ENCODE measurements at places on chromosomes 3 and 15. TPM values are rescaled to one million over a fixed set of nuclear protein-coding genes. Genes with fewer than 3 reads are reported as not detected.

Gene NLGN1
- total RNA-seq = 8.7 TPM

Gene ECE2
- not detected for total RNA-seq

Gene DNAJC19
- 27.8 TPM for total RNA-seq

Gene HRG
- under 0.01 TPM for total RNA-seq

Gene HHLA2
- not detected for total RNA-seq

Gene ZNF774
- total RNA-seq = 1.1 TPM

Gene CLDN16
- under 0.01 TPM for total RNA-seq

Gene OR5K2
- total RNA-seq = not detected

Gene PLSCR5
- total RNA-seq = not detected

Gene NAA80
- 1.7 TPM for total RNA-seq

Gene SPINK8
- total RNA-seq = not detected

Gene ARMC8
- 34.1 TPM for total RNA-seq

Gene CATSPER2
- total RNA-seq = 0.37 TPM

Gene CHRNA5
- total RNA-seq = 0.14 TPM

Gene RPP14
- total RNA-seq = 9.1 TPM

Gene LRRN1
- not detected for total RNA-seq

Gene CKMT1B
- total RNA-seq = not detected

Gene ATP8B4
- total RNA-seq = 155 TPM

Gene LRRC31
- total RNA-seq = not detected

Gene ZIC4
- total RNA-seq = not detected

Gene CCDC54
- total RNA-seq = not detected

Gene P2RY14
- total RNA-seq = 0.43 TPM

Gene BLM
- total RNA-seq = 0.74 TPM

Gene LSAMP
- 11.6 TPM for total RNA-seq

Gene SLC22A13
- 0.28 TPM for total RNA-seq

Gene PEX11A
- 8.0 TPM for total RNA-seq

Gene ZNF35
- total RNA-seq = 9.5 TPM

Gene TRMT10C
- total RNA-seq = 19.1 TPM

Gene LMCD1
- total RNA-seq = 44.2 TPM

Gene GOLGA6L4
- 0.37 TPM for total RNA-seq

Gene NRG4
- total RNA-seq = not detected

Gene SYNM
- total RNA-seq = 6.2 TPM

Gene KCNMB2
- total RNA-seq = not detected

Gene EPHB1
- 0.28 TPM for total RNA-seq

Gene UTS2B
- 0.65 TPM for total RNA-seq

Gene ACVR2B
- 2.2 TPM for total RNA-seq

Gene SIDT1
- total RNA-seq = under 0.01 TPM

Gene PARP3
- total RNA-seq = 20.1 TPM

Gene EHHADH
- total RNA-seq = 3.4 TPM

Gene MORC1
- total RNA-seq = not detected
